Stimulated activated CD8-positive, alpha-beta memory T cell treated with anti-CD3 and anti-CD28 coated beads, Interleukin-7, amount 100 ng/mL, for 1 hour (primary cell): ENCODE measurements at places on chromosomes 12 and 14.
A peak's percentile ranks its signal among the peaks of the same experiment; 100 is the strongest.

DNA sequence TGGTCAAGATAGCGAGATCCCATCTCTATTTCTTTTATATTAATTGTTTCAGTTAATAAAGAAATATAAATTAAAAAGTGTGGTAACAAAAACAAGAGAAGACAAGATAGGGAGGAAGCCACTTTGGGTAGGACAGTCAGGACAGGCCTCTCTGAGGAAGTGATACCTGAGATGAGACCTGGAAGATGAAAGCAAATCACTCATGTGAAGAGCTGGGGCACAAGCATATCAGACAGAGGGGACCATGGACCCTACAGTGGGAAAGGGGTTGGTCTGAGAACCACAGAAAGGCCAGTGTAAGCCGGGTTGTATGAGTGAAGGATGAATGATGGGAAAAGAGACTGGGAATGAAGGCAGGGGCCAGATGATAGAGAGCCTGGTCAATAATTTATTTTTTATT, 1.8 kb upstream of the MED6 start:
- no peak for DNase-seq

- no peak for DNase-seq
Measured at GRCh38 chr14:75649337-75649736, 11.3 kb downstream of the ERG28 start.

DNA sequence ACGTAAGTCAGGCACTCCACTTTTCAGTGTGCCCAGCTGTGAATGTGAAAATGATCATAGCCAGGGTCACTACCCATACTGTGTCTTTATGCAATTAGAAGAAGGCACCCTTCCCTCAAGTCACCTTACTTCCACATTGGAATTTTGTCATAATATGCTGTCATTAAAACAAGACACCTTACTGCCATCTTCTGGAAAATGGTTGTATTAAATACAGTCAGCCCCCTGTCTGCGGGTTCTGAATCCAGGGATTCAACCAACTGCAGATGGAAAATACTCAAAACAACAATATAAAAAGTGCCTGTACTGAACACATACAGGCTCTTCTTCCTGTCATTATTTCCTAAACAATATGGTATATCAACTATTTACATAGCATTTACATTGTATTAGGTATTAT, 70.2 kb upstream of the TBX5 start:
- no peak for DNase-seq

DNA sequence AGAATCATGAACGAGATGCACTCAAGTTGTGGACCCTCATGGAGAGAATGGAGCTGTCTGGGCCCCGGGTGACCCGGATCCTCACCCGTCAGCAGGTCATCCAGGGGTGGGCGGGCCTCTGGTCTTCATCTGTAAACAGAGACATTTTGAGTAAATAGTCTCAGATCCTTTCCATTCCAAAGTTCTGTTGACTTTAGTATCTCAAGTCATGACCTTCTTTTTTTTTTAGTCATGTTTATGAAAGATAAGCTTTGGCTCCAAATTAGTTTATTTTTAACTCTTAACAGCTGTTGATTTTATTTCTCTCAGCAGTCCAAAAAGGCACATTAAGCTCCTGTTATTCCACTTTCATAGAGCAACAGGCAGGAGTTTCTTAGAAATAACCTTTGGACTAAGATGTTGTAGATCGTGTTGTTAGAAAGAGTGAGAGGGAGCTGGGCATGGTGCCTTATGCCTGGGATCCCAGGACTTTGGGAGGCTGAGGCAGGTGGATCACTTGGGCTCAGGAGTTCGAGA, 48.9 kb upstream of the AMN start:
- DNase-seq, result no peak

GRCh38 chr12:9115731-9116559, at the start of gene A2M:
Gene A2M (minus strand): TSS chr12:9115919. CDS start chr12:9115849, 70 bp downstream.
- no peak for DNase-seq

DNA sequence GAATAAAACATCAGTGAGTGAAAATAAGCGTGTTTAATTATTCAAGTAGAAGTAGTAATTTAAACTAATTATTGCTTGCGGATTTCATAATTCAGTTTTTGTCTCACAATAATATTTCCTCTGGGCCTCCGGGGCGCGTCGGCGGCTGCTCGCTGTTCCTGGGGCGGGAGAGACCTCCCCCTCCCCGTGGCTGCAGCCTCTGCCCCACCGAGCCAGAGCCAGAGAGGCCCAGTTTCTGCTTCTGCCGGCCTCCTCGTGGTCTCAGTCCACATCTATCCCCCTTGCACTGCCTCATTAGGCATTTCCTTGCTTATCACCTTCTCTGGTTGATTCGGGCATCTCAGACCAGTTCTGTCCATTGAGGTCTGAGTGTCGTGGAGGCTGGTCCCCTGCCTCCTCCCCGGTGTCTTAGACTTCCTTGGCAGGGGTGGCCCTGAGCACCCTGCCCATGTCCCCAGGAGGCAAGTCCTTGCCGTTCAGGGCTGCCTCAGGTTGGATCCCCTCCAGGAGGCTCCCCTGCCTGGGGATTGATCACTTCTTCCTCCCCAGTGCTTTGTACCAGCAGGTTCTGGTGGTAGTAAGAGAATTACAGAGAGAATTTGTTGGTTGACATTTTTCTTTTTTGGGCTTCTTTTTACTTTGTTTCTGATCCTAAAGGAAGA, 78.0 kb downstream of the SLC25A47 start:
- DNase-seq, result no peak

DNA sequence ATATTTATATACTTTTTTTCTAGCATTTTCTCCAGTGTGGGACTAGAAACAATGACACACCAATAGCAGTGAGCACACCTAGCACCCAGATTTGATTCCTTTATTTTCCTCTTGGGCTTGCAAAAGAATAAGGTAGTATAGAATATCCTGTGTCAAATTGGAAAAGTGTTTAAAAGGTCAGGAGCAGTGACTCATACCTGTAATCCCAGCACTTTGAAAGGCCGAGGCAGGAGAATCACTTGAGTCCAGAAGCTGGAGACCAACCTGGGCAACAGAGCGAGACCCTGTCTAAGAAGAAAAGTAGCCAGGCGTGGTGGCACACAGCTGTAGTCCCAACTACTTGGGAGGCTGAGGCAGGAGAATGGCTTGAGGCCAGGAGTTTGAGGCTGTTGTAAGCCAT, 53.8 kb upstream of the SGPP1 start:
- no peak for DNase-seq

- no peak for DNase-seq
Measured at GRCh38 chr12:2346416-2346815, 293.6 kb downstream of the CACNA1C start.

- no peak for DNase-seq
Measured at GRCh38 chr12:91804533-91804932, 341.1 kb downstream of the BTG1 start.

GRCh38 chr14:104591031-104591430, 11.5 kb downstream of the C14orf180 start:
- no peak for DNase-seq

DNA sequence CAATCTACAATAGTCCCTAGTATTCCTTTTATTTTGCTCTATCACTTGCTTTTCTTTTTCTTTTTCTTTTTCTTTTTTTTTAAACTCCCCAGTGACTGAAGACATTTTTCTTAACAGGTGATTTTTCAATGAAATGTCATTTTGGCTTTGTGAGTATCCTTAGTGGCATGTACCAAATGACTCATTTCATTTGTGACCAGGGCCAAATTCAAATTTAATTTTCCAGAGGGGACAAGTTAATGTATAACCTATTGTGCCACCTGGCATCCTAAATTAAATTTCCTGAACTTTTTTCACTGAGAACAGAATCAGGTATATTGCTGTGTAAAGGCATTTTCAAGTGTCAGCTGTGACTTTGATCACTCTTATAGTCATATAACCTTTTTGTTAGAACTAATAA, 39.7 kb upstream of the SYT1 start:
- DNase-seq, result no peak

DNA sequence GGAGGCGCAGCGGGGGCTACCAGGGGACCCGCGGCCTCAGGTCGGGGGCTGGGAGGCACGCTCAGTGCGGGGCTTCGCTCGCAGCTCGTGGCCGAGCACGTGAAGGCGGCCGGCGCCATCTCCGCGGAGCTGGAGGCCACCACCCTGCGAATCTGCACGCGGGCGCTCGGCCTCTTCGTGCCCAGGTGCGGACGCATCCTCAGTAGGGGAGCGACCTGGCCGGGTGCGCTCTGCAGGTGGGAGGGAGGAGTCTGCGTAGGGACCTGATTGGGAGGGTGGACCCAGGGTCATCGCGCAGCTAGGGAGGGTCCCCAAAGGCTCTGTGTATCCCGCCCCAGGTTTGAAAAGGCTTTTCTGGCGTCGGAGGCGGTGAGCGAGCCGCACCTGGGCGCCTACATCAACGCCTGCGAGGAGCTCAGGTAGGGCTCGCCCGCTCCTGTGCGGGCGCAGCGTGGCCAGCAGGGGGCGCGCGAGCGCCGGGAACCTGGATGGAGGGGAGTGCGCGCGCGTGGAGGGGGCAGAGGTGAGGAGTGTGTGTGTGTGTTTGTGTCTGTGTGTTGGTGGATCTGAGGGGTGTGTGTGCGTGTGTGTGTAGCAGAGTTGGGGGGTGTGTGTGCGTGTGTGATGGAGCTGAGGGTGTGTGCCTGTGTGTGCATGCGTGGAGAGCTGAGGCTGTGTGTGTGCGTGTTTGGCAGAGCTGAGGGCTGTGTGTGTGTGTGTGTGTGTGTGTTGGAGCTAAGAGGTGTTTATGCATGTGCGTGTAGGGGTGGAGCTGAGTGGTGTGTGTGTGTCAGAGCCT, 10.3 kb downstream of the EXOC3L4 start:
- peak; percentile 39 for DNase-seq

GRCh38 chr14:102046337-102047278, 40.2 kb downstream of the HSP90AA1 start:
- DNase-seq, result no peak

GRCh38 chr14:100399052-100399849, 76.1 kb downstream of the SLC25A47 start:
- no peak for DNase-seq

DNA sequence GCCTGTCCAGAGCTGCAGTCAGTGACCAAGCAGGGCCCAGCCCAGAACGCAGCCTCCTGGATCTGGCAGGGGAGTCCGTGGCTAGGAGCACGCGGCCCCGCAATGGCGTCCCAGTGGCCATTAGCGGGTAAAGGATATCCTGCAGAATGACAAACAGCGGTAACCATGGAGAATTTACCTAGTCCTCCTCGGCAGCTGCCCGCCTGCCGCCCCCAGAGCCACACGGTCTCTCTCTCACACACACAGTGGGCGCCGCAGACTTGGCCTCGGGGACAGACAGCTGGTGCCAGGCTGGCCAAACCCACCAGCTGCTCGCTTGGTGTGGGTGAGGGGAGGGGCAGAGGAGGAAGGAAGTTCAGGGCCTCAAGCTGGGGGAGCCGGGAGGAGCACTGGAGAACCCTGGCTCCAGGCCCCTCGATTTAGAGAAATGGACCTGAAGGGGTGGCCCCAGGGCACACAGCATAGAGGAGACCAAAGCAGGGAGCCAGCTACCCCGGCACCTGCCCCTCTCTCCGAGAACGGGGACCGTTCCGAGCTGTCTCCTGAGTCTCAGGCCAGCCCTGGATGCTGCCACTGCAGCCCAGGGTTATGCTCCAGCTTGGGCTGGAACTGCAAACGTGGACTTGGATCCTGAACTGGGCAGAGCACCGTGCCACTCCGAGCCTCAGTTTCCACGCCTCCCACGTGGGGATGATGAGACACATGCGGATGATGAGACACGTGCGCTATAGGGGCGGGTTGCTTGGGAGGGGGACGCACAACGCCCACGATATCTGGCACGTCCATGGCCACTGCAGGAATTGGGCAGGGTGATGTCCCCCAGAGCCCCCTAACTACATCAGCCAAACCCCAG, 3.4 kb downstream of the CDK2AP1 start:
- no peak for DNase-seq

DNA sequence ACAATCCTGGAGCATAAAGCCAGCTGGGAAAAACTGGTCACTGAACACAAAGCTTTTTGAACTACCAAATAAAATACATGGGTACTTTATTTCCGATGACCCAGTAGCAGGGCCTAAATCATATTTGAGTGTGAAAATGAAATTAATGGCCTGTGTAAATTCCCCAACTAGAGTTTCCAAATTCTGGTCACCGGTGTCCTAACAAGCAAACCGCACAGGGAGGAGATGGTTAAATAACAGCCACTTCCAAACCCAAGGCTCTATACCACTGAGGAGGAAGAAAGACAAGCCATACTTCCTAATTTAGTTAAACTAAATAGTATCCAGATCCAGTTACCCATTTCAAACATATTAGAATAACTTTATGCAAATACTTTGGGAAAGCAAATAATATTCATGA, 40.1 kb upstream of the DUSP6 start:
- DNase-seq, result no peak
